Activated CD4-positive, alpha-beta memory T cell treated with anti-CD3 and anti-CD28 coated beads, Interleukin-2, amount 10 ng/mL, durations not matched to agents 7 days and 5 days (primary cell): ENCODE measurements at places on chromosomes 6 and 20. TPM values are rescaled to one million over a fixed set of nuclear protein-coding genes. Genes with fewer than 3 reads are reported as not detected.

Gene DUSP22
- total RNA-seq: 41.5 TPM

Gene RSPO4
- not detected for total RNA-seq

Gene RSPO3
- total RNA-seq: not detected

Gene PGC
- not detected for total RNA-seq

Gene CARMIL1
- 1.3 TPM for total RNA-seq

Gene PLCB4
- not detected for total RNA-seq

GRCh38 chr20:37757550-37757949, 63.7 kb downstream of the CTNNBL1 start:
- DNase-seq: no peak
- H3K4me3 ChIP-seq: no peak overlapping the region
- H3K27ac ChIP-seq: peak overlapping the region; percentile 4
- peaks cover 7% of the 10 kb centered on the region for H3K4me1 ChIP-seq

GRCh38 chr6:14641423-14642135, 524.0 kb downstream of the CD83 start:
- no peak for DNase-seq
- H3K4me3 ChIP-seq: no peak overlapping the region
- H3K27me3 ChIP-seq: peaks cover 4% of the 10 kb centered on the region
- no peaks in the 10 kb centered on the region for H3K36me3 ChIP-seq
- H3K4me1 ChIP-seq: peaks cover 18% of the 10 kb centered on the region
- H3K27ac ChIP-seq: no peak overlapping the region

- H3K27ac ChIP-seq: no peak overlapping the region
- peaks cover 60% of the 10 kb centered on the region for H3K27me3 ChIP-seq
Observed at GRCh38 chr20:38645351-38645750, 43.7 kb downstream of the ARHGAP40 start.

DNA sequence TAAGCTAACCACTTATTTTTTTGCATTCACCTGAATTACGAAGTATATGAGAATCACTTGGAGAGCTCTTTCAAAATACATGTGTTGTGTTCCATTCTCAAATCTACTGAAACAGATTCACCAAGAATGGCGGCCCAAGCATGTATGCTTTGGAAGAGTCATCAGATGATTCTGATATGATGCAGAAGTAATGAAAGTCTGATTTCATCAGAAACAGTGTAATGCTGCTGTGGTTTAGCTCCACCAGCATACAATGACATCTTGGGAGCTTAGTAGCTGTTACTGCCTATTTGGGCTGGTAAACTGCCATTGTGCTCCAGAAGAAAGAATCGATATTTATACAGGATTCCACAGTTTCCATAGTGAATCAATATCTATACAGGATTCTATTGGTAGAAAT, 52.9 kb downstream of the UBR2 start:
- DNase-seq: no peak
- no peak overlapping the region for H3K27ac ChIP-seq
- H3K36me3 ChIP-seq: peaks cover 46% of the 10 kb centered on the region
- peaks cover 21% of the 10 kb centered on the region for H3K4me1 ChIP-seq
- H3K27me3 ChIP-seq: no peaks in the 10 kb centered on the region

DNA sequence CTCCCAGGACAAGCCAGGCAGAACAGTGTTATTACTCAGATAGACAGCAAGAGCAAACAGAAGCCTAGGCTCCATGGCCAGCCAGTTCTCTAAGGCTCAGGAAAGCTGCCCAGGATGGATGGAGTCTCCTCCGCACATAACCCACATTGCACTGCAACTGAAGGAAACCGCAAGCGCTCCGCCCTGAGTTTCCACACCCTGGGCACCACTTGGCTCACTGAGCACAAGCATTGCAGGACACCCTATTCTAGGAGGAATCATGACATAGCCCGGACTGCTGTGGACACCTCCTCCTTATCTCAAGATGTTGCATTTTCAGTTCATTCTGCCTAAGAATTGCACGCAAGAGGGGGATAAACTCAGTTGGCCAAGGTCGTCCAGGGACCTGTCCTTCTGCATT, 42.9 kb downstream of the LINC00237 start:
- no peaks in the 10 kb centered on the region for H3K4me1 ChIP-seq
- DNase-seq: no peak
- peaks cover 26% of the 10 kb centered on the region for H3K27me3 ChIP-seq
- H3K36me3 ChIP-seq: no peaks in the 10 kb centered on the region

GRCh38 chr6:158121335-158121734, 46.7 kb downstream of the SERAC1 start:
- no peak overlapping the region for H3K27ac ChIP-seq
- H3K4me1 ChIP-seq: no peaks in the 10 kb centered on the region
- no peaks in the 10 kb centered on the region for H3K27me3 ChIP-seq
- H3K4me3 ChIP-seq: no peak overlapping the region

- H3K4me1 ChIP-seq: peaks cover 6% of the 10 kb centered on the region
- H3K27me3 ChIP-seq: no peaks in the 10 kb centered on the region
- no peaks in the 10 kb centered on the region for H3K36me3 ChIP-seq
- DNase-seq: peak; percentile 73
- no peak overlapping the region for H3K4me3 ChIP-seq
Observed at GRCh38 chr6:3990692-3991491, 88.0 kb downstream of the FAM217A start.

DNA sequence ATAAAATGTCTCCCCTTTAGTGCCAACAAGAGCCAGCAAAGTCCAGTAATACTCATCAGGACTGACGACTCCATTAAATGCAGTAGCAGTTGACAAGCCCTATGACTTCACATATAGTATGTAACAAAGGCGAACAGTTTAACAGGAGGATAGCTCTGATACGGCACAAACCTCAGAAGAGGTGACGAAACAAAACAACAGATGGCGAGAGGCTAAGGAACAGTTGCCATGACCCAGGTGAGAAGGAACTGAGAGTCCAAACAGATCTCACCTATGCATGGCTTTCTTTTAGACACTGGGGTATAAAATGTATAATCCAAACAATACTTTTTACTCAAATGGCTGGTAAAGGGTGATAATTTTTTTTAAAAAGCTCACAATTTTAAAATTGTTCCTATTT, 37.1 kb downstream of the SYNE1 start:
- H3K4me3 ChIP-seq: no peak overlapping the region
- no peaks in the 10 kb centered on the region for H3K4me1 ChIP-seq
- no peak overlapping the region for H3K27ac ChIP-seq
- no peak for DNase-seq
- no peaks in the 10 kb centered on the region for H3K36me3 ChIP-seq

DNA sequence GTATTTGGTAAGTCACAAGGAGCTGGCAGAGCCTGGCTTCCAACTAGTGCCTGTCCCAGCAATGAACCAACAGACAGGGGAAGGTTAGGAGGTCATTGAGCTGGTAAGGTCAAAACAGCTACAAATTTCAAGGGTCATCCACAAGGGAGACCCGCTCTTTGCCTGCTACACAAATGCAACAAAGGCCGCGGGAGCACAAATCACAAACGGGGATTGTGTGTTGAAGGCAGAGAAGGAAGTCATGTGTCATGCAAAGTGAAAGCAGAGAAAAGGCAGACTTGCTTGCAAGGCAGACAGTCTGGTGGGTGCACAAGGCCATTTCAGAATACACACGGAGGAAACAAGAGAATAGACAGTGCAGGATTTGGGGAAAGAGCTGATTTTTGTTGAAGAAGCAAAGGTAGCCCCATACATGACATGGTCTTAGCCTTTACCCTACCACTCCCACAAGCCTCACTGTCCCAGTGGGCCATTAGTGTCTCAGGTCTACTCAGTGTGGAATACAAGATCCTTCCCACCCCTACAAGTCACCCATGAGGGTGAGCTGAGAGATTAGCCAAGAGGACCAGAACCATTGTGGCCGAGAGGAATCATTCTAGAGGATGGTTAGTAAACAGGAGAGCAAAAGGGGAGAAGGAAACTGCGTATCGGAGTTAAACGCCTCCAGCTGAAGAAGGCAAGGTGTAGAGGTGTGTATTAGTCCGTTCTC, 18.1 kb upstream of the SAMHD1 start:
- no peaks in the 10 kb centered on the region for H3K36me3 ChIP-seq
- peak; percentile 47 for DNase-seq
- peak overlapping the region; percentile 71 for H3K27ac ChIP-seq
- peaks cover 50% of the 10 kb centered on the region for H3K4me1 ChIP-seq

GRCh38 chr6:56890683-56891429, 64.1 kb upstream of the BEND6 start:
- peaks cover 4% of the 10 kb centered on the region for H3K27me3 ChIP-seq
- H3K4me3 ChIP-seq: no peak overlapping the region
- H3K36me3 ChIP-seq: no peaks in the 10 kb centered on the region
- peak overlapping the region; percentile 59 for H3K27ac ChIP-seq

- DNase-seq: no peak
- peaks cover 50% of the 10 kb centered on the region for H3K4me1 ChIP-seq
- H3K36me3 ChIP-seq: peaks cover 60% of the 10 kb centered on the region
Observed at GRCh38 chr20:17659801-17660200, 22.2 kb downstream of the RRBP1 start.

DNA sequence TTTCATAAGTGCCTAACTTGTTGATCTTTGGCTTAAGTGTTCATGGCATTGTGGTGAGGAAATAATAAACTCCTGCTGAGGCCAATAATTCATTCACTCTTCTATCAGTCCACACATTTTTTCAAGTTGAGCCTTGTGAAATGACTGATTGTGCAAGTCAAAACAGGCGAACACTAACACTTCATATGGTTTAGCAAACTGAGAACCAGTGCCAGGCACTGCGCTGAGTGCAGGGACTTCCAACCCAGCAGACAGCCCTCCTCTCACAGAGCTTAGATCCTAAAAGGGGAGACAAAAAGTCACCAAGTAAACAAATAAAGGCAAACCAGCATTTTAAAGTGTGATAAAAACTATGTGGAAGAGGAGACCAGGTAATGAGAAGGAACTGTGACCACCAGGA, 435.0 kb downstream of the PTPRT start:
- H3K36me3 ChIP-seq: no peaks in the 10 kb centered on the region
- no peaks in the 10 kb centered on the region for H3K4me1 ChIP-seq
- DNase-seq: no peak
- H3K27me3 ChIP-seq: no peaks in the 10 kb centered on the region

DNA sequence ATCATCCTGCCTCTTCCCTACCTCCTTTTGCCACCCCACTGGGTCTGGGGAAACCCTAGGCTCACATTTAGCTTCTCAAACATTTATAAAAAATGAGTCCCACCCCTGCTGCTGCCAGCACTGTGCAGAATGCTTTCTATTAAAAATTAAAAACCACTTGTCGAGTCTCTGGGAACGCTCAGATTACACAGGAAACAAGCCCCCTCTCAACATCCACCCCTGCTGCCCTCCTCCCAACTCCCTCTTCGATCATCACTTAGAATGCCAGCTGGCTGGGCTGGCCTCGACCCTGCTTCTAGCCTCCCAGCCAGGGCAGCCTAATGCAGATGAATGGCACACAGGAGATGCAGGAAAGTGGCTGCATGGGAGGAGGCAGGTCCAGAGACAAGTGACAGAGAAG, 75.8 kb downstream of the CDH22 start:
- no peaks in the 10 kb centered on the region for H3K4me1 ChIP-seq
- no peak for DNase-seq
- no peak overlapping the region for H3K27ac ChIP-seq
- H3K36me3 ChIP-seq: no peaks in the 10 kb centered on the region

GRCh38 chr6:89527634-89528033, 94.7 kb downstream of the ANKRD6 start:
- peak; percentile 27 for DNase-seq
- no peak overlapping the region for H3K4me3 ChIP-seq
- H3K27me3 ChIP-seq: no peaks in the 10 kb centered on the region
